Right renal pelvis (tissue), 4 donors: ENCODE measurements at places on chromosomes 1 and 21.

- DNase-seq, result no peak
These were observed 32.9 kb downstream of the UROD start for GRCh38 chr1:45044916-45045315.

DNA sequence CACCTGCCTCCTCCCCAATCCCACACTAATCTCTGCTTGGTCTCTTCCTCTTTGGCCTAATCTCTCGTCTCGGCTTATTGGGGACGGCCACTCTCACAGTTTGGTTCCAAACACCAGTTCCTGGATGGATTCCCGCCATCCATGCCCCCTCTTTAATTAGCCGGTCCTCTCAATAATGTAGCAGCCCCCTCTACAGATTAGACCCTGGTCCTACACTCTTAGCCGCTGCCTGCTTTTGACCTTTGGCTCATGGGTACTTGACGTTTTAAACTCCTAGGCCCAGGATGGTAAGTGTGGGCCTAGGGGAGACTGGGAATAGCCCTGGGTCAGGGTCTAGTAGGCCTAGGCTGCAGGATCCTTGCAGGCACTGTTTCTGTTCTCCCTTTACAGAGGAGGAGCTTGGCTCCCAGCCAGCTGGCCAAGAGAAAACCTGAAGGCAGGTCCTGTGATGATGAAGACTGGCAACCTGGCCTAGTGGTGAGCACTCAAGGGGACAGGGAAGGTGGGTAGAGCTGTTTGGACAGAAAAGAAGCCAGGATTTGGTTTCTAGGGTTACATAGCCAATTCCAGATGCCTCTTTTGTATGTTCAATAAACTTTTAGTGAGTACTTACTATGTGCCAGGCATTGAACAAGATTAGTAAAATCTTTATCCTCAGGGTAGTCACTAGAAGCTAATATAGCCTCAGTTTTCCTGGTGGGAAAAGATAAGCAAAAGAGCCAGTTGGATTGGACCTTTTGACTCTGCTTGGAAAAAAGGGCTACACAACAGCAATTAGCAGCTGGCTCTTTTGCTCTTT, 758 bp downstream of the RAD54L start:
- DNase-seq, result no peak

GRCh38 chr1:113660088-113660487, 99.2 kb downstream of the PHTF1 start:
- no peak for DNase-seq

DNA sequence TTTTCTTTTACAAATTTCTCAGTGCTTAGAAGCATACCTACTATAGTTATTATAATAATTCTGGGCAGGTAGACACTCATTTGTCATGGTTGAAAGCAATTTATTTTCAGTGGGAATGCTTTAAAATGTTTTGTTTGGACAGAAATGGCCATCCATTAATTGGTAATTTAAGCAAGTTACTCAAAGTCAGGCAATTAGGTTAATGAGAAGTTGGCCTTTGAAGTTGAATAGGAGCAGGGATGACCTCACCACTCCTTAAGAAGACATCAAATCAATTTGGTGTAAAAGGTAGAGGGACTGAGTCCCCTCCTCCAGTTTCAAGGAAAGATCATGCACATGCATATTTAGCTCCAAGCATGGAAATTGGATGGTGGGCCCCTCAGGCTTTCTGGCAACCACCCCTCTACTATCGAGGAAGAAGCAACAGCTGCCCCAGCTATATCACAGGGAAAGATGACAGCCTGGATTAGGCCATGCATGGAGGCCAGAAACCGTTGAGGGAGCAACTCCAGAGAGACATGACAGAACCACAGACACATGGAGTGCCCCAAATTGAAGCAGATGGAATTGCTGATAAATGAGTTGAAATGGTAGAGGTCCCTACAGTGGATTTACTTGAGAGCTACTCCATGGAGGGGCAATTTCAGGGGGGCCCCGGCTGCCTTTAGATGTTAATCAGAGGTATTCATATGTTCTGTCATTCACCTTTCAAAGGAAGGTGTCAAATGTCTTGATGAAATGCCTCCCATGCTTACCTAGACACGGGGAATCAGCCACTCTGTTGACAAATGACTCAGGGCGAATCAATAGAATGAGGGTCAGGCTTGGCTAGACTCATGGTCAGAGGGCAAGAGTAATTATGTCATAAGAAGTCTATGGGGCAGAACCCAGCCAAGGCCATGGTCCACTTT, 26.7 kb downstream of the HLX start:
- no peak for DNase-seq

- no peak for DNase-seq
These were observed 680 bp upstream of the CNN3 start for GRCh38 chr1:94927405-94928175.

DNA sequence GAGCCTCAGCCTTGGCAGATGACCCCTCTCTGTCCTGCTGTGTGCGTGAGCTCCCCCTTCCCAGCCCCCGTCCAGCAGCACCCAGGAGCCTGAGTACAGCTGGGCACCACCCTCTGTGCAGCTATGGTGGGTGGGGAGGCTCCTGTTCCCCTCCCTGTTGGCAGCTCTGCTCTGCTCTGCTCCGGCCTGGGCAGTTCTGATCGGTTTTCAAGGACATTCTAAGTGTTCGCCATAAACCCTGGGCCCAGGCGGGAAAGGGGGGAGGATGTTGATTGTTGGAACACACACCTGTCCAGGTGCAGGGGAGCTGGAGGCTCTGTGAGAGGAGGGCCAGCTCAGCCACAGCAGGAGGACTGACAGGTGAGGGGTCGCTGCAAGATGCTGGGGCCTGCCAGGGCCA, at the start of gene CLCNKB:
TSS of gene CLCNKB (plus strand) at position 262 of the 400 bp plus-strand sequence. CDS start 711 bp downstream, outside the sequence.
- DNase-seq, result no peak

GRCh38 chr1:31400393-31400792, 12.6 kb upstream of the SERINC2 start:
- DNase-seq, result no peak

GRCh38 chr1:5597171-5597850, 394.9 kb downstream of the NPHP4 start:
- DNase-seq, result no peak

DNA sequence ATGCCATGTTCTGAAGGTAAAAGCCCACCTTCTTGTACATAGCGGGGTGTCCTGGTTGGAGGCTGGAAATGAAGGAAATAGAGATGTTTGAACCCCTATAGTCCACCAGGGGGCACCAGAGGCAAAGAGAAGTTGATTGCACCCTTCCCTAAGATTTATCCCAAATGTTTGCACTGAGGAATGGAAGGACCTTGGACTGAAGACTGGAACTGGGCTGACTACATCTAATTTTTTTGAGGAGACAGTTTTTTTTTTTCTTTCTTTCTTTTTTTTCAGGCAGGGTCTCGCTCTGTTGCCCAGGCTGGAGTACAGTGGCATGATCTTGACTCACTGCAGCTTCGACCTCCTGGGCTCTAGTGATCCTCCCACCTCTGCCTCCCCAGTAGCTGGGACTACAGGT, 55.3 kb upstream of the EIF4G3 start:
- peak; percentile 47 for DNase-seq

DNA sequence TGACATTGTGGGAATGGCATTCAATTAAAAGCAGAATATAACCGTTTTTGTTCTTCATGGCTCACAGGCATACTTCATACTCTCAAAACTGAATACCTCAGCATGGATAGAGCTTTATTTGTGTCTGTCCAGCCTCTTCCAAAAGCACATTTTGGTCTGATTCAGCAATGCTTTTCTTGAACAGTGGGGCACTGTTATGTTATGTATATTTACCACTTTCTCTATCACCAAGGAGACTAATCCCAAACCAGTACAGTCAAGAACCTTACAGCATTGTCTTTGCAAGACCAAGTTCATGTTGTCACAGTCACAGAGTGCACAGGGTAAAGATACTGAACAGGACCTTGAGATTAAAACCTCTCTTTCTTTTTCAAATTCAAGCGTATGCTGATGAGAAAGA, 582.8 kb downstream of the PTBP2 start:
- DNase-seq, result no peak

DNA sequence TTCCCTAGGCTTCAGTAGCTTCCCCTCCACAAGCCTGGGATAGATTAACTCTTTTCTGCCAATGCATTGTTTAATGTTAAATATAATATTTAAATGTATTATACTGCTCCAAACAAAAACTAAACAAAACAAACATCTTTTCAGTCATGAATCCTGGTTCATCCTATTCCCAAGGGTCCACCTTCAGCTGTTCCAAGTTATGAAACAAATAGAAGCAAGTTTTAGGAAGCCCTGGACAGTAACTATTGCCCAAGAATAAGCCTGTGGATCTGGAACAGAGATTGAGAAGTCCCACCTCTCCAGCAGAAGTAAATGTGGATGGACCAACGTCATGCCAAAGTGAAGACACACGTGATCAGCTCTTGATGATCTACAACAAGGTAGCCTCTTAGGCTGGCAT, 408.1 kb downstream of the SETD4 start:
- DNase-seq, result no peak

DNA sequence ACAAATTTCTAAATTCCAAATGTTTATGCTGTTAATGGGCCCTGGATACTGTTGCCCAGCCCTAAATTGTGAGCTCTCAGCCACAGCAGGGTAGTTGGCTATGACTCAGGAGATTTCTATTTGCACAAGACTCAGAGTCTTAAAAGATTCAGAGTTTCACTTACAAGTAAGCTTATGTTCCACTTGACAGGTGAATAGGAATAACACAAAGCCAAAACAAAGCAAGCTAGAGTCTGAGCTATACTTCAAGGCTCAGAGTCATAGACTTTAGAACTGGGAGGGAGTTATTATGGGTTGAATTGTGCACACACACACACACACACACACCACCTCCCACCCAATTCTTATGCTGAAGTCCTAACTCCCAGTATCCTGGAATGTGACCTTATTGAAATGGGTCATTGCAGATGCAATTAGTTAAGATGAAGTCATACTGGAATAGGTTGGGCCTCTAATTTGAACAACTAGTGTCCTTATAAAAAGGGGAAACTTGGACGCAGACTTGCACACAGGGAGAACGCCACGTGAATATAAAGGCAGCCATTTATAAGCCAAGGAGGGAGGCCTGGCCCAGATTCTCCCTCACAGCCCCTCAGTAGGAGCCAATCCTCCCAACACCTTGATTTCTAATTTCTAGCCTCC, 30.2 kb downstream of the PRDX6 start:
- peak; percentile 73 for DNase-seq

DNA sequence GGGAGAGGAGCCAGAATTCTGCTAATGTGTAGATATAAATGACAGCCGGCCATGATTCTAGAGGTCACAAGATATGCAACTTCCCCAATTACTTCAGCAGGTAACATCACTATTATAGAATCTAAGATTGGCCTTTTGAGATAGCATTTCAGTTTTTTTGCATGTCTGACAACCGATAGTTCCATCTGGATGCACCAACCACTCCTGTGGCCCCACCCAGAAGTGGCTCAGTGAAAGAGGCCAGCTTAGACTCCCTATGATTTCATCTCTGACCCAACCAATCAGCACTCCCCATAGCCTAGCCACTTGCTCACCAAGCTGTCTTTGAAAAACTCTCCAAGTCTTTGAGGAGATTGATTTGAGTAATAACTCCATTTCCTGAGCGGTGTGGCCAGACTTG, 30.3 kb upstream of the NUF2 start:
- DNase-seq, result no peak

DNA sequence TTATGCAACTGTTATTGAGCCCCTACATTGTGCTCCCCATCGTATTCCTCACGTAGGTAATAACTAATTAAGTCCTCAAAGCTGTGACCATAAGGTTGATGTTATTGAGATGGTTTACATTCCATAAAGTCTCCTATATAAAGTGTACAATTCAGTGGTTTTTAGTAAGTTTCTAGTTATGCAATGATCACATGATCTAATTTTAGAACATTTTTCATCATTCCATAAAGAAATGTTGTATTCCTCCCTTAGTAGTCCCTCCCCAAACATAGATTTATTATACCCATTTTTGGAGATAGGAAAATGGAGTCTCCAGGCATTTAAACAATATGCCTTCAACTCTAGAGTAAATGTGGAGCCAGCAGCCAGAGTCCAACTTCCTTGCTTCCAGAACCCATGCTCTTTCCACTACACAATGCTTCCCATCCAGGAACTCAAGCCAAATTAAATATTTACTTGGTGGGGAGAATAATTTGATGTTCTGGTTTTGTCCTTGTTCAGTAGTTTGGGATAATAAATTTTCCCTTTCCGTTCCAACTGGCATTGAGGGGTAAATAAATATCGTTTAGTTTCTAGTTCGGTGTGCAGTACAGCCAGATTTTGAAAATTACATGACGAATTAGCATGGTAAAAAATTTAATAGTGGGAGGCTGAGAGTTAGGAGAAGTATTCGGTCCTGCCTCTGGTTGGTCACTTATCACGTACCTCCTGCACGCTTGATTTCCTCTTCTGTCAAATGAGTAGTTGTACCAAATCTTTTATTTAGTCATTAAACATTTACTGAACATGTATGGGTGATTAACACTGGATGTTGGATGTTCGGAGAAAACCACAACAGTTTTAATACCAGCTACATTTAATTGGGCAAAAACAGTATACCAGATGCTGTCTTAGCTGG, 66.3 kb downstream of the CACHD1 start:
- no peak for DNase-seq

DNA sequence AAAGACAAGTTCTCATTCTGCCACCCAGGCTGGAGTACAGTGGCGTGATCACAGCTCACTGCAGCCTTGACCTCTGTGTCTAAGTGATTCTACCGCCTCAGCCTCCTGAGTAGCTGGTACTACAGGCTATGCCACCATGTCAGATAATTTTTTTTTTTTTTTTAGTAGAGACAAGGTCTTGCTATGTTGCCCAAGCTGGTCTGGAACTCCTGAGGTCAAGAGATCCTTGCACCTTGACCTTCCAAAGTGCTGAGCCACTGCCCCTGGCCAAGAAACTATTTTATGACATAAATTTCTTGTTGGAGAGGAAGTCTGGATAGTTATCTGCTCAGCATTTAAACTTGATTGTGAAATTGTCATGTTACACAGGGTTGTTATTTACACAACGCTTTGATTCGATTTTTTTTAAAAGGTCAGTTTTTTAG, 2.1 kb downstream of the SCCPDH start:
- no peak for DNase-seq

DNA sequence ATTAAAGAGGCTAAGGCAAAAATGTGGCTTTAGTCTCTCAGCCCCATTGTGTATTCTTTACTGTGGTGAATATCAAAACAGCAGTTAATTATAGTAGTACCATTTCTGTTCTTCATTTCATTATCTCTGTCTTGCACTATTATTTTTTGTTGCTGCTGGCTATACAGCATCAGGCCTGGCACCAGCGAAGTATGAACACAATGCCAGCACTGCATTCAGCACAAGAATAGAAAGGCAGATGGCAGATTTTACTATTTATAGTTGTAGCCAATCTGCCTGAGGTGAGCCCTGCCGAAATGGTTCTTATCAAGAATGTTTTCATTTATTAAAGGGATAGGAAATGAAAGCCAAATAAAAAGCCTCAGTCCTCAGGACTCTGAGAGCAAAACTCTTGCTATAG, 72.1 kb downstream of the GPR52 start:
- DNase-seq, result no peak

DNA sequence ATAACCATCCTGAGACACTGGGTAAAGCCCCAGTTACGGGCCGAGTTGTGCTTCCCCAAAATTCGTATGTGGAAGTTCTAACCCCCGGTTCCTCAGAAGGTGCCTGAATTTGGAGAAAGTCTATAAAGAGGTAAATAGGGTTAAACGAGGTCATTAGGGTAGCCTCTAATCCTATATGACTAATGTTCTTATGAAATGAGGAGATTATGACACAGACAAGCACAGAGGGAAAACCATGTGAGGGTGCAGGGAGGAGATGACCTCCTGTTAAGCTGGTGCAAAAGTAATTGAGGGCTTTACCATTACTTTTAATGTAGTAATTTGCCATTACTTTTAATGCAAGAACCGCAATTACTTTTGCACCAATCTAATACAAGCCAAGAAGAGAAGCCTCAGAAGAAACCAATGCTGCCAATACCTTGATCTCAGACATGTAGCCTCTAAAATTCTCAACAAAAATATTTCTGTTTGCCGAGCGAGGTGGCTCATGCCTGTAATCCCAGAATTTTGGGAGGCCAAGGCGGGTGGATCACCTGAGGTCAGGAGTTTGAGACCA, 260.8 kb downstream of the GPATCH2 start:
- no peak for DNase-seq
